Trophoblast cell (in vitro differentiated cells and primary cell): ENCODE measurements at places on chromosomes 7 and 10.

- no peak for DNase-seq
- no peak overlapping the region for H3K4me3 ChIP-seq
- H3K27me3 ChIP-seq, result no peaks in the 10 kb centered on the region
- H3K36me3 ChIP-seq, result no peaks in the 10 kb centered on the region
These were observed 24.9 kb downstream of the ST8SIA6 start for GRCh38 chr10:17429490-17429889.

DNA sequence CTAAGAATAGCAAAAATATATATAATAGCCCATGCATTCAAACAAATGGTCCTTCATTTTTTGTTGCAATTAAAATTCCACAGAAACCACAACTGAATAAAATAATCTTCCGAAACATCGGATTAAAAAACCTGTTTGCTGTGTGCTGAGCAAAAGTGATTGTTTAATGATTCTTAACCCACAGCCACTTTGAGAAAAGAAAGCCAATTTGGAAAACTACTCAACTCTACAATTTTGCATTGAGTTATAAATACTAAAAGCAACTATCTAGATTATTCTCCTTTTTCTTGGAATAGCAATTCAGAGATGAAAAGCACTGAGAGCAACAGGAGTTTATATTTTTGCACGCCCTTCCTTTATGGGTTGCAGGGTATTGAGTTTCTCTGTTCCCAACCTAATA lies 8.0 kb downstream of the ADRB1 start:
- H3K4me3 ChIP-seq, result no peak overlapping the region
- no peak for DNase-seq
- peaks cover 4% of the 10 kb centered on the region for H3K27me3 ChIP-seq
- no peaks in the 10 kb centered on the region for H3K36me3 ChIP-seq
- H3K27ac ChIP-seq, result no peak overlapping the region
- no peaks in the 10 kb centered on the region for H3K4me1 ChIP-seq

GRCh38 chr10:33032654-33033151 lies 74.7 kb upstream of the ITGB1 start:
- no peak overlapping the region for H3K4me3 ChIP-seq
- no peaks in the 10 kb centered on the region for H3K27me3 ChIP-seq
- no peak for DNase-seq
- H3K27ac ChIP-seq, result no peak overlapping the region
- H3K36me3 ChIP-seq, result no peaks in the 10 kb centered on the region

- H3K4me3 ChIP-seq, result no peak overlapping the region
- H3K27ac ChIP-seq, result no peak overlapping the region
- H3K36me3 ChIP-seq, result no peaks in the 10 kb centered on the region
- no peaks in the 10 kb centered on the region for H3K4me1 ChIP-seq
These were observed 355.2 kb downstream of the CCSER2 start for GRCh38 chr10:84683550-84683949.

DNA sequence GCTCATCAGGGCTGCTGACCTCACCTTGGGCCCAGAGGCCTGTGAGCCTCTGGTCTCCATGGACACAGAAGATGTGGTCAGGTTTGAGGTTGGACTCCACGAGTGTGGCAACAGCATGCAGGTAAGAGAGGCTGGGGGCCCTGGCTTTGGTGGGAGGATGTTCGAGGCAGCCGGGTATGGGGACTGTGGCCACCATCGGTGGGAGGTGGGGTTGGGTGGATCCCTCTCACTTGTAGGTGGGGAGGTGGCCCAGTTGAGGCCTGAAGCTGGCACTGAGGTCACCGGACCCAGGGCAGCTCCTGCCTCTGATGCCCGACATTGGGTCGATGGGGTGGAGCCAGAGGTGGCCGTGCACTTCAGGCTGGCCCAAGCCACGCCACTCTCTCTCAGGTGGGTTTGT lies 406 bp downstream of the ZP3 start:
- DNase-seq, result peak; percentile 20
- H3K4me1 ChIP-seq, result peaks cover 13% of the 10 kb centered on the region
- no peaks in the 10 kb centered on the region for H3K36me3 ChIP-seq
- H3K27ac ChIP-seq, result no peak overlapping the region

- H3K4me3 ChIP-seq, result no peak overlapping the region
- no peaks in the 10 kb centered on the region for H3K27me3 ChIP-seq
- no peak overlapping the region for H3K27ac ChIP-seq
- H3K36me3 ChIP-seq, result no peaks in the 10 kb centered on the region
- DNase-seq, result no peak
These were observed 153.2 kb upstream of the ADCY1 start for GRCh38 chr7:45420843-45421495.

DNA sequence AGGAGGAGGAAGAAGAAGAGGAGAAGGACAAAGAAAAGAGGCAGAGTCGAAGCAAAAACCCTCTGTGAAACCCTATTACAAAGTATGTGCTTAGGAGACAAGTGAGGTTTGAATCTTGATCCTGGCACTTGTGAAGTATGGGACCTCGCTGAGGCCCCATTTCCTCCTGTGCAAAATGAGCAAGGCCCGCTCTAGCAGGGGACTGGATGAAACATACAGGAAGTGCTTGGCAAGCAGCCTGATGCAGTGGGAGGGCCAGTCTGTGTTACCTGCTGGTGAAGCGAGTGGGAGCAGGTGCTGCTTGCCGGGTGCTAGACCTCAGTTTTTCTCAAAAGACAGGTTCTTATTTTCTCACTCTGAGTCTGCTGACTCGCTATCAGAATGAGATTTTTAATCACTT lies 150.4 kb downstream of the JCAD start:
- DNase-seq, result no peak
- H3K36me3 ChIP-seq, result no peaks in the 10 kb centered on the region
- no peaks in the 10 kb centered on the region for H3K4me1 ChIP-seq
- no peak overlapping the region for H3K4me3 ChIP-seq
- H3K27me3 ChIP-seq, result no peaks in the 10 kb centered on the region

- no peak overlapping the region for H3K27ac ChIP-seq
- DNase-seq, result no peak
- no peak overlapping the region for H3K4me3 ChIP-seq
- peaks cover 45% of the 10 kb centered on the region for H3K36me3 ChIP-seq
- no peaks in the 10 kb centered on the region for H3K4me1 ChIP-seq
These were observed 84.1 kb downstream of the EZH2 start for GRCh38 chr7:148799893-148800555.
